NCI-H187 treated with DMSO at 0.1 percent for 48 hours (cell line): ENCODE measurements at places on chromosomes 3 and 15.

DNA sequence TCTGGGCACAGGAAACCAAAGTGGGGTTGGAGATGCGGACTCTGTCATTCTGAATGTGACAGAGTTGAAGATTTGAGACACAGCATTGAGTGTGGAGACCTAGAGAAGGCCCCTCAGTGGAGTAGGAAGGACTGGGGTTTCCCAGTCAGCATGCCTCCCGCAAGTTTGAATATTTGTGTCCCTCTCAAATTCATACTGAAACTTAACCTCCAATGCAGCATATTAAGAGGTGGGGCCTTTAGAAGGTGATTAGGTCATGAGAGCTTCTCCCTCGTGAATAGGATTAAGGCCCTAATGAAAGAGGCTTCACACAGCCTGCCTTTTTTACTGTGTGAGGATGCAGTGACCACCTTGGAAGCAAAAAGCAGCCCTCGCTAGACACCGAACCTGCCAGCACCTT, 8.0 kb downstream of the HDDC3 start:
- no peak for DNase-seq

DNA sequence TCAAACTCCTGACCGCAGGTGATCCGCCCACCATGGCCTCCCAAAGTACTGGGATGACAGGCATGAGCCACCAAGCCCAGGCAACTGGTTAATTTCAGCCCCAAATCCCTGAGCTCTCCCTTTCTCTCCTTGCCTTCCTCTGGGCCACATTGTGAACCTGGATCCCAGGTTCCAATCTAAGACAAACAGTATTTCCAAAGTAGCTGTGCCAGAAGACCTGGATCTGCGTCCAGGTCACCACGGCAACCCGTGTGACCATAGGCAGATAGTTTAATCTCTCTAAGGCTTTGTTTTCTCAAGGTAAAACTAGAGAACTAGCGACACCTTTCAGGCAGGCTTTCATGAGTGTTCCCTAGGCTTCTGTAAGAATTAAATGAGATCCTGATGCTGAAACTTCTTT, 5.9 kb upstream of the RBPMS2 start:
- DNase-seq: no peak

- no peak for DNase-seq
These were observed 8.4 kb downstream of the MED12L start for GRCh38 chr3:151093905-151094304.

DNA sequence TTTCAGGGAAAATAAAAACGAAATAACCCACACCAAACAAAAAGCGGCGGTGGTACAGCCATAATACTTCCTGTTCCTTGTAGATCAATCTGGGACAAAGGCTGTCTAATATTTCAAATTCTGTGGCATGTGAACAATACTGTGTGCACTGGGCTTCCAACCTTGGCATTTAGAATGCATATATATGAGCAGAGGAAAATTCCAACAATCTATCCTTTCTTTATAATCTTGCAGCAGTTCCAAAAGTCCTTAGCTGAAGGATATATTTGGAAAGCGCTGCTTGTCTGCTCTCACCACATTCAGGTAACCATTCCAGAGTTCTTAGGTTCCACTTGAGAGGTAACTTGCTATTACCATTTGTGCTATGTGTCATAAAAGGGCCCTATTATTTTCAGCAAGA, 231.8 kb downstream of the RBMS3 start:
- DNase-seq: no peak

DNA sequence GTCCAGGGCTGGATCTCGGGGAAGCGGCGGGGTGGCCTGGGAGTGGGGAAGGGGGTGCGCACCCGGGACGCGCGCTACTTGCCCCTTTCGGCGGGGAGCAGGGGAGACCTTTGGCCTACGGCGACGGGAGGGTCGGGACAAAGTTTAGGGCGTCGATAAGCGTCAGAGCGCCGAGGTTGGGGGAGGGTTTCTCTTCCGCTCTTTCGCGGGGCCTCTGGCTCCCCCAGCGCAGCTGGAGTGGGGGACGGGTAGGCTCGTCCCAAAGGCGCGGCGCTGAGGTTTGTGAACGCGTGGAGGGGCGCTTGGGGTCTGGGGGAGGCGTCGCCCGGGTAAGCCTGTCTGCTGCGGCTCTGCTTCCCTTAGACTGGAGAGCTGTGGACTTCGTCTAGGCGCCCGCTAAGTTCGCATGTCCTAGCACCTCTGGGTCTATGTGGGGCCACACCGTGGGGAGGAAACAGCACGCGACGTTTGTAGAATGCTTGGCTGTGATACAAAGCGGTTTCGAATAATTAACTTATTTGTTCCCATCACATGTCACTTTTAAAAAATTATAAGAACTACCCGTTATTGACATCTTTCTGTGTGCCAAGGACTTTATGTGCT, 527 bp downstream of the B2M start:
- DNase-seq: no peak

DNA sequence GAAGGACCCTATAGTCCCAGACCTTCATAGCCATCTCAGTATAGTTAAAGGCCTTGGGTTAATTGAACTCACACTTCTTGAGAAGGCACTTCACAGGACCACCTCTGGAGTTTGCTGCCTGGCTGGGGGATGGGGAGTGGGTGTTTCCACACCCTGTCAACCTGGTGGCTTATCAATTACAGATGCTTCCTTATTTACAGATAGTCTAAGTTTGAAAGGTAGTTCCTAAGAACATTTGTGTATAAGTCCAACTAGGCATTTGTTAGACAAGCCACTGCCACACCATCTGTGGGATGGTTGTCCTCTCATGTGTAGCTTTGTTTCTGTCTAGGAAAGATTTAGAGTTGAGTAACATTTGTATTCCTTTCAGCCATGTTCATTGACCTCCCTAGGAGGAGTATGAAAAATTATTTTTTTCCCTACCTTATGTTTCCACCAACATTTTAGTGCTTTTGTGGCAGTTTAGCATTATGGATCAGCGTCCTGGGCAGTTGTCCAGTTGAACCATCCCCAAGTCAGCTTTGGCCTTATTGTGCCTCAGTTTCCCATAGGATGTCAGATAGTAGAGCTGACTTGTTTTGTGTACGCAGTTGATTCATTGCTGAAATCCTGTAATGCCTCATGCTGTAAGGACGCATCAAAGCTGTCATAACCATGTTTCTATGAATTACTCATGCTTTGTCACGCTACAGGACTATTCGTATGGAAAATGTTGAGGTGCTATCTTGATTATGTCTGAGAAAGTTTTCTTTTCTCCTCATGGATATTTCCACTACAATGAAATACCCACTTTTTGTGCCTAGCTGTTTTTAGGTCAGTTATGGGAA, 21.2 kb upstream of the SIAH2 start:
- DNase-seq: no peak

- no peak for DNase-seq
These were observed 518.8 kb downstream of the MECOM start for GRCh38 chr3:169144731-169145130.

GRCh38 chr3:128610451-128611070, 40.1 kb downstream of the RPN1 start:
- no peak for DNase-seq

DNA sequence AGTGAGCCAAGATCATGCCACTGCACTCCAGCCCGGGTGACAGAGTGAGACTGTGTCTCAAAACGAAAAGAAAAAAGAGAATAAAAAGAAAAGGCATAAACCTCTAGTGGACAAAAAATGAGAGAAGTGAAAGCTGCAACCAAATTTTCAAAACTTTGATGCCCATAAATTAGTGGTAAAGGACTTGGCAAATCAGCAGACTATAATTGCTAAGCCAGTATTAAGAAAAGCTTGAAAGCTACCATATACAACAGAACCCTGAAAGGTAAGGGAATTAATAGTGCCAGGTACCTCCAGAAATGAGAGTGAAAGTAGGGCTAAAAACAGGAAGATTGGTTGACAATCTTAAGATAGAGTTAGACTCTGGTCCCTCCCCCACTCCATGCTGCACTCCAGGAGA, 32.9 kb upstream of the SLC22A13 start:
- DNase-seq: no peak

GRCh38 chr3:136465296-136465695, 215.2 kb downstream of the PCCB start:
- no peak for DNase-seq

- DNase-seq: no peak
These were observed 70.0 kb upstream of the SLC6A11 start for GRCh38 chr3:10746001-10746400.

DNA sequence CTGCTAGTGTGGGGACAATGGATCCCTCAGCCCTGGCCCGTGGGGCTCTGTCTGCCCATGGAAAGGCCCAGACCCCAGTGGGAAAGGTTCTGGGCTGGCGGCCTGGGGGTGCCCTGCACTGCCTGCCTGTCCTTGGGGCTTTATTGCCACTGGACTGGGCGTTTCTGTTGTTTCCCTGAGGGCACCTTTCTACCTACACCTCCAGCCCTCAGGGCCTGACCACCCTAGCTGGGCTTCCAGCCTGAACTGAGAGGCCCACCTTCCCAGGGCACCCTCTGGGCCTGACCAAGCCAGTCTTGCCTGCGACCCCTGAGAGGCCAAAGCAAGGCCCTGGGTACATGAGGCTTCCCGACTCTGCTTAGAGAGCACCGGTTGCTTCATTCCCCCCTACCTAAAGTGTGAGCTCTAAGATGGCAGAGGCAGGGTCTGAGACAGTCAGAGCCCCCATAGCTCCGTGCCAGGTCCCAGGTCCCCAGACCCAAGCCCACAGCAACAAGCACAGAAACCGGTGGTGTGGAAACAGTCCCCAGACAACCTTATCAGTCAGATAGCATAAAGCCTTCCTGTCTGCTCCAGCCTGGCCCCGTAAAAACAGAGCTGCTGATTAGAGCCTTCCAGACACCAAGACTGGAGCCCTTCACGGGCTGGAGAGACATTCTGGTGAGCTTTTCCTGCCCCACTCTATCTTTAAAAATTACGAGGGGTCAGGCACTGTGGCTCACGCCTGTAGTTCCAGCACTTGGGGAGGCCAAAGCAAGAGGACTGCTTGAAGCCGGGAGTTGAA, 102.8 kb downstream of the CHSY1 start:
- no peak for DNase-seq

DNA sequence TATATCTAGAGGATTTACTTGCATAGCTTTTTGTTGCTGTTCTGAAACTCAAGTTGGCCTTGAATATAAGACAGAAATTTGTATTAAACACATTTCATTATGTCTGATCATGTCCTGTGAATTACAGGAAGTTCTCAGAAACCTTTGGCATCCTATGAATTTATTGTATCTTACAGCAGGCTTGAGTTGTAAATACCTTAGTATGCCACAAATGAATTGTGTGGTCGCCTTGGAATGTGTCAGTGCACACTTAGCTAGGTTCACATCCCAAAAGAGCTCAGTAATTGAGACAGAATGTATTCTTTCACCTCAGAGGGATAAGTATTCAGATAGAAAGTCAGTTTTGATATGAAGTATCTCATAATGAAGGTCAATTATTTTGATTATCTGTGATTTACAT, 83.4 kb downstream of the NEK11 start:
- DNase-seq: no peak

- DNase-seq: no peak
These were observed at the start of gene ALDH1L1 for GRCh38 chr3:126180477-126181397. Gene ALDH1L1 (minus strand): TSS chr3:126180586. CDS start chr3:126160979, 19,607 bp downstream.

GRCh38 chr15:40190591-40190990, 29.7 kb downstream of the BUB1B start:
- DNase-seq: no peak

DNA sequence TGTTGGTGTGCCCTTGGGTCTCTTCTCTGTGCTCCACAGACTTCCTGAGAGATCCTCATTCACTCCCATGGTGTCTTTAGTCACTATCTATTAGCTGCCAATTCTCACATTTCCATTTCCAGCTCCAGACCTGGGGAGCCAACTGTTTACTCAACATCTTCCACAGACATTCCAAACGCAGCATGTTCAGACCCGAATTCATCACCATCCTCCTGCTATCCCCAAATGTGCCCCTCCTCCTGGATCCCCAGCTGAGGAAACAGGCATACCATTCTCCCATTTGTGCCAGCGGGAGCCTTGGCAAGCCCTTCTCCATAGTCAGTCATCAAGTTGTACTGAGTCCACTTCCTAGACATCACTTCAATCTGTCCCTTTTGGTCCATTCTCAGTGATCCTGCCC, 67.1 kb downstream of the TAMM41 start:
- no peak for DNase-seq

- no peak for DNase-seq
These were observed 122.5 kb downstream of the VGLL4 start for GRCh38 chr3:11521167-11521566.

- no peak for DNase-seq
These were observed 71.3 kb downstream of the TMCC1 start for GRCh38 chr3:129822241-129822640.

- no peak for DNase-seq
These were observed 41.9 kb downstream of the SMAD6 start for GRCh38 chr15:66743703-66744536.

- no peak for DNase-seq
These were observed at the start of gene CAV3 for GRCh38 chr3:8733332-8734094. Gene CAV3 (plus strand): TSS chr3:8733802. CDS start chr3:8733877, 75 bp downstream.

DNA sequence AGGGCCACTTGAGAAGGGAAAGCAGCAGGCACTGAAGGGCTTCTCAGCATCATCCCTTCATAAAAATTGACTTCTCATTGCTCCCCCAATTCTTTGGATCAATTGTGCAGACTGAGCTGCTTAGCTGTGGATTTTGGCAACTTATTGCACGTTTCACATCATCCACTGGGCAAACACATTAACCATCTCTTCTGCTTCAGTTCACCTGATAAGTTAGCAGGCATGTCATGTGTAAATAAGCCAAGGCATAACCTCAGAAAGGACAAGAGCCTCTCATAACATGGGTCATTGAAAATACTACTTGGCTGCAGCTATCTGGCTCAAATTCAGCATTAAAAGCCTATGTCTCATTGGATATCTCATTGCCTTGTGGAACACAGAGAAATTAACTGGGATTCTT, 366.5 kb downstream of the LRRC3B start:
- DNase-seq: no peak

GRCh38 chr3:38453075-38453912, at the start of gene ACVR2B:
Gene ACVR2B (plus strand): TSS chr3:38453890. CDS start chr3:38454323, 433 bp downstream.
- peak; percentile 8 for DNase-seq

DNA sequence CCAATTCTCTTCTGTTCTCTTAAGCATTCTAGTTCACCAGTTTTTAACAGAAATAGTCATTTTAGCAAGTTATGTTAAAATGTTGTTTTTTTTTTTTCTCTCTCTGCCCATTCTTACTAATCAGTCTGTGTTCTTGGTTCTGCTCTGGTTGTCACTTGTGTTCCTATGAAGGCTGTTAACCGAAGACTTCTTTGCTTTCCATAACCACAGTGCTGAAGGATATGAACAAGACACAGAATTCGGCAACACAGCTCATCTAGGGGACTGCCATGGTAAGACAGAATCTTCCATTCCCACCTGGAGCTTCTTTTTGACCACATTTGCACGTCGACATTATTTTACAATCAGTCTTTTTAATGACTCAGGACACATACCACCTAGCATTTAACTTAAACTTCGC, 49.1 kb downstream of the SEMA6D start:
- no peak for DNase-seq

DNA sequence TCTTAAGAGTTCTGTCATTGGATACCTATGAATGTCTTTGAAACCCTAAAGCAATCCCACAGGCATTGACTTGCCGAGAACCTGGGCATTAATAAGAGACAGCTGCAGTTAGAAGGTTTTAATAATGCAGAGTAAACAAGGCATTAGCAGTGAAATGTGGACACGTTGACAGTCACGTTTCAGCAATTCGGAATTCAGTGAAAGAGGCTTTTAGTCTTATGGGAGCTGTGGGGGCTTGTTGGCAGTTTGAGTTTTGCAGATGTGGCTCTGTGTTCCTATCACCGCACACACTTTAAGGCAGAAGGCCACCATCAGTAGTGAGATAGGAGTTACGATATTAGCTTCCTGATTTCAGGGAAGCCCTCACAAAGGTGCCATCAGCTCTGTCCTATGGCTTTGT, 145.2 kb upstream of the NUDT16 start:
- DNase-seq: no peak

- DNase-seq: no peak
These were observed 91.3 kb downstream of the UACA start for GRCh38 chr15:70672081-70672480.

GRCh38 chr3:114442246-114442645, 148.4 kb downstream of the TIGIT start:
- no peak for DNase-seq
